ENCODE measurements at places on chromosomes 3 and 15. TPM values are rescaled to one million over a fixed set of nuclear protein-coding genes. Genes with fewer than 3 reads are reported as not detected.

DNA sequence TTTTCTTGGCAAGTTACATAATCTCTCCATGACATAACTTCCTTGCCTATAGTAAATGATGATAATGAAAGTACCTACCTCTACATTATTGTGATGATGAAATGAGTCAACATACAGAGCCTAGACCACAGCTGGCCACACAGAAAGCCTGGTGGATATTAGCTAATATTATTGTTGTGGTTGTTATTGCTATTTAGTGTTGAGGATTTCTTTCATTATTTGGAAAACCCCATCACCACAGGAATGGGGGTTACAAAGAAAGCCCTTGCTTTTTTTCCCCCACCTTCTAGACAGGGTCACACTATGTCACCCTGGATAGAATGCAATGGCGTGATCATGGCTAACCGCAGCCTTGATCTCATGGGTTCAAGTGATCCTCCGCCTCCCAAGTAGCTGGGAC lies 125.0 kb downstream of the PDZRN3 start:
- no peak for DNase-seq

- DNase-seq: no peak
These were observed 116.0 kb upstream of the GALNT15 start for GRCh38 chr3:16058521-16058920.

DNA sequence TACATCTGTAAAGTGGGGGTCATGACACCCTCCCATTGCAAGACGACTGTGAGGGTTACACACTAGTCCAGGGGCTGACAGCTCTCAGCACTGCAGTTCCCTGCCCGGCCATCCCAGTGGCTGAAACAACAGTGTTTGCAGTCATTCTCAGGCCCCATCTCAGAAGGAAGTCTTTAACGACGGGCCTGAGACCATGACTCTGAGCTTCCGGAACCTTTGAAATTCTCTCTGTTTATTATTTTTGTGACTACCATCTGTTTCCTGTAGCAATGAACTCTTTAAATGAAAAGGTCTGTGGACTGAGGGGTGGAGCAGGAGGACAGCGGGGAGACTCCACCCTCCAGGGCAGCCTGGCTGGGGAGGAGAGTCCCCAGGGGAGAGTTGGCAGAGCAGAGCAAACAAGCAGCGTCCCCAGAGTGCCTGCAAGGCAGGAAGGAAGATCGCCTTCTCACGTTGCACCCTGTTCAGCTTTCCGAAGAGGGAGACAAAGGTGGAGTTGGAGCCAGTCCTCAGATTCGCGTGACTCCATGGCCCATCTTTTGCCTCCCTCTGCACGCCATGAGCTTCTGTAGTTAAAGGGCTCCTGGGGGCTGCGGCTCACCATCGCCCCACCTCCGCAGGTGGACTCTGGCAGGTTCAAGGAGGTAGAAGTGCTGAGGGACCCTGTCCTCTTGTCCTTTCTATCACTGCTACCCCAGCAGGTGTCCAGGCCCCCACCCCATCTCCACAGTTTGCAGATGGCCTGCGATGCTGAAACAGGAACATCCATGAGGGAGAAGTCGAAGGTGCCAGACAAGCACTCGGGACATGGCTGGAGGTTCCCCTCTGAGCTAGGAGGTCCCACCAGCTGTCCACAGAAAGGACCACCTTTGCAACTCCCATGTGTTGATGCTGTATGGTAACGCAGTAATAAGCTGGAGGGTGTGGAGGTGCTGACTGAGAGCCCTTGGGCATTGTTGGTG lies 525.8 kb upstream of the PROK2 start:
- DNase-seq: peak; percentile 16

- DNase-seq: peak; percentile 15
These were observed 51.7 kb downstream of the SPATA12 start for GRCh38 chr3:57112206-57112605.

- peak; percentile 58 for DNase-seq
These were observed 681.3 kb downstream of the ROBO1 start for GRCh38 chr3:79086514-79086913.

GRCh38 chr3:172138193-172138537 lies 98.8 kb downstream of the FNDC3B start:
- DNase-seq: no peak

GRCh38 chr15:74826921-74827320 lies 494 bp downstream of the CPLX3 start:
- no peak for DNase-seq

GRCh38 chr3:174192471-174192870 lies 666.7 kb upstream of the NAALADL2 start:
- DNase-seq: no peak

- DNase-seq: no peak
These were observed 230.8 kb downstream of the FEZF2 start for GRCh38 chr3:62142331-62143085.

- no peak for DNase-seq
These were observed 30.5 kb downstream of the ACAN start for GRCh38 chr15:88833731-88834100.

- DNase-seq: no peak
These were observed 21.7 kb upstream of the PPP4R2 start for GRCh38 chr3:72974956-72975355.

GRCh38 chr15:59557581-59557980 lies 54.0 kb upstream of the GCNT3 start:
- no peak for DNase-seq

GRCh38 chr15:92810418-92811138 lies 89.5 kb upstream of the CHD2 start:
- DNase-seq: peak; percentile 95

- no peak for DNase-seq
These were observed 142.8 kb upstream of the PEX5L start for GRCh38 chr3:180179562-180179961.

GRCh38 chr3:114035896-114036295 lies 20.4 kb downstream of the CCDC191 start:
- DNase-seq: no peak

DNA sequence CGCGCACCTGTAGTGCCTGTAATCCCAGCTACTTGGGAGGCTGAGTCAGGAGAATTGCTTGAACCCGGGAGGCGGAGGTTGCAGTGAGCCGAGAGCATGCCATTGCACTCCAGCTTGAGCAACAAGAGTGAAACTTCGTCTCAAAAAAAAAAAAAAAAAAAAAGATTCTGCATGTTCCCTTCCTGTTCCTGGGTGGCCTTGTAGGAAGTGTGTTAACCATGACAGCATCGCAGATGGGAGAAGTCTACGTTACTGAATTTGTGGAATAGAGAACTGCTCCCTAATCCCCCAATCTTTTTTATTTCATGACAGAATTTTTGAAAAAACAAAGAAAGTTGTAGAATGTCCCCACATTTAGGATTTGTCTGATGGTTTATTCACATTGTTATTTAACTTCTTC lies 45.4 kb downstream of the FOXL2 start:
- no peak for DNase-seq

GRCh38 chr3:33211444-33211843 lies 7.2 kb downstream of the SUSD5 start:
- DNase-seq: peak; percentile 1

- DNase-seq: no peak
These were observed 105.2 kb upstream of the RNF7 start for GRCh38 chr3:141632779-141633374.

DNA sequence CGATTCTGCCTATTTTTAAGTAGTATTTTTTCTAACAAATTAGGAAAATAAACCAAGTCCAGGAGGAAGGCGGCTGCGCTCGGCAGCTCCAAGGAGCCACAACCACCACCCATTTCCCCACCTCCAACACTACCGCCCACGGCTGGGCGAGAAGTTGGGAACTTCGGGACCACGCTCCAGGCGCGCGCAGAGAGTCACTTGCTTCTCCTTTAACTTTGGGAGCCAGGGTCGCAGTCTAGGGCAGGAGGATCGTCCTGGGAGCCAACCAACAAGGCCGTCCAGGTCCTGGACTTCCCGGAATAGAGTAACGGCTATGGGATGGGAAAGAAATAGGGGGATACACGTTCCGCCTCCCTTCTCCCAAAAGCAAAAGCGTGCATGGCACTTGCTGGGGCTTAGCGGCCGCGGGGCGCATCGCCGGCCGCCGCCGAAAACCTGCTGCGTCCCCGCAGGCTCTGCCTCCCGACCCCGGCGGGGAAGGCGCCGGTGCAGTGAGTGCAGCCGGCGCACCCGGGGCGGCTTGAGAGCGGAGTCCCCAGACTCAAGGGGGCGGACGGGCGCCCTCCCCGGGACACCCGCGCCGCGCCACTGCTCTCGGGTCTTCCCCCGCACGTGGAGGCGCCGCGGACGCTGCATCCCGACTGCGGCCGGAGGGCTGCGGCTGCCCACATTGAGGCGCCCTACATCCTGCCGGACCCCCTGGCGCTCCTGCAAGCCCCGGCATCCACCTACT lies 699 bp downstream of the MEGF11 start:
- DNase-seq: no peak

The THSD4 gene
- 19.5 TPM for total RNA-seq

The USF3 gene
- 8.1 TPM for total RNA-seq

The RHOV gene
- 33.5 TPM for total RNA-seq

The CD200R1 gene
- not detected for total RNA-seq

The TEX55 gene
- total RNA-seq: not detected

The CHDH gene
- total RNA-seq: 54.6 TPM

The ADAMTSL3 gene
- not detected for total RNA-seq

The RPN1 gene
- total RNA-seq: 622 TPM

The DNASE1L3 gene
- not detected for total RNA-seq

The THBS1 gene
- total RNA-seq: 5.6 TPM
